ENCODE measurements at places on chromosomes 7 and 10.

- no peak for DNase-seq
These were observed 35.4 kb upstream of the CFAP46 start for GRCh38 chr10:132977807-132978206.

GRCh38 chr7:68434857-68435256 is 1163.4 kb upstream of the AUTS2 start:
- no peak for DNase-seq

- no peak for DNase-seq
These were observed 391.7 kb downstream of the KCNMA1 start for GRCh38 chr10:77245953-77246352.

DNA sequence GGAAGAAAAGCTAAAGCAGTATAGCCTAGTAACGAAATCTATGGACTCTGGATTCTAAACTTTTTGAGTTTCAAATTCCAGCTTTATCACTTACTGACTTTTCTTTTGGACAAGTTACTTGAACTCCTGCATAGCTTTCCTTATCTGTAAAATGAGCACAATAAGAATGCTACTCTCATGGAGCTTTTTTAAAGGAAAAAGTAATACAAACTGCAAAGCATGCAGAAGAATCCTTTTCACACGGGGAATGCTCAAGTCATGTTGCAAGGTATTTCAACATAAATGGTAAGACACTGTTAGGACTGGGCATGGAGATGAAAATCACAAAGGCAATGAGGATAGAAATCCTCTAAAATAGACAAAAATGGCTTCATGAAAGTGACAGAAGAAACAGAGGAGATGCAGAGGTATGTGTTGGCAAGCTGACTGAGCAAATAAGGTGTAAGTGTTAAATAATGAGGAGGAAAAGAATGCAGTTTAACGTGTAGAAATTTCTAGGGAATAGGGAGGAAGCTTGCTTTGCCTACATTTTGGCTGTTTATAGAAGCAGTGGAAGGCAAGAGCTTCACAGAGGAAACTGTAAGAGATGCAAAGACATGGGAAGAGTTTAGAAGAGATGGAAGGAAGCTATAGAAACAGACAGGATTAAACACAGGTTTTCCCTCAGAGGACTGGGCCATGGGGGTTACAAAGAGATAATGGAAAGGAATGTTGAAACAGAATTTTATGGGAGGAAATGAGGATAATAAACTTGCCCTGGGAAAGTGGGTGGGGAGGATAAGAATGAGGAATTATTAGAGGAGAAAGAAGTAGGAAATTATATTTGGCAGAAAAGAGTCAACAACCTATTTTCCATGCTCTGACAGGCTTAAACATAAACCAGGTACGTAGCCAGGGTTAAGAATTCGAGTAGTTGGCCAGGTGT is 28.8 kb upstream of the SNX13 start:
- DNase-seq, result no peak

DNA sequence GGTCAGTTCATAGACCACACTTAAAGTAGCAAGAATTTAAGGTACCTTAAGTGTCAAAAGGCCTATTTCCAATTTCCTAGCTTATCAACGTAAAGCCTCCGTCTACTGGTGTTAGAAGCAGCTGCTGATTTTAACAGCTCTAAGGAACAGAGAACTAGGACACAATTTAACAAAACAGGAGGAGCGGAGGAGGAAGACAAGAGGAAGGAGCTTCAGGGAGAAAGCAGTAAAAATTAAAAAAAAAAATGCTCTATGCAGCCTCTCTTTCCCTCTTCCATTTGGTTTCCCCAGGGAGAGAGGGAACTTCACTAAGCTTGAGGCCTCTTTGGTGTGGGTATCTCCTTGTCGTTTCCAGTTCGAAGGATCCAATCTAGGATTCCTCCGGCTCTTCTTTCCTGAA is 22.7 kb downstream of the ARHGAP21 start:
- no peak for DNase-seq

DNA sequence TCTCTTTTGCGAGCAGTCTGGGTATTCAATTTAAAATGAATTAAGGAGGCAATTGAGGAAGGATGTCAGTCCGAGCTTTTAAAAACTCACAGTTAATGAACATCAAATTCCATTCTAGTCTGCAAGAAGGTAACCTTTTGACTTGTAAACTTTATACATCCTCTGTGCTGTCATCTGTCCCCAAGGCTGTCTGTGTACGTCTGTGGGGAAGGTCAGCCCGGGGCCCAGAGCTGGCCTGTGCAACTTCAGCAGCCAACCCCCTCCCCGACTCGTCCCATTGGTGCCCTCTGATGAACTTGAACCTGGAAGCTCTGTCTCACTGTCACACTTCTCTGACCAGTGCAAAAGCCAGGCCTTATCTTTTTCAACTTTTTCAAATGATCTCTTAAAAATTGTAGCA is 80.3 kb downstream of the CCDC3 start:
- no peak for DNase-seq

DNA sequence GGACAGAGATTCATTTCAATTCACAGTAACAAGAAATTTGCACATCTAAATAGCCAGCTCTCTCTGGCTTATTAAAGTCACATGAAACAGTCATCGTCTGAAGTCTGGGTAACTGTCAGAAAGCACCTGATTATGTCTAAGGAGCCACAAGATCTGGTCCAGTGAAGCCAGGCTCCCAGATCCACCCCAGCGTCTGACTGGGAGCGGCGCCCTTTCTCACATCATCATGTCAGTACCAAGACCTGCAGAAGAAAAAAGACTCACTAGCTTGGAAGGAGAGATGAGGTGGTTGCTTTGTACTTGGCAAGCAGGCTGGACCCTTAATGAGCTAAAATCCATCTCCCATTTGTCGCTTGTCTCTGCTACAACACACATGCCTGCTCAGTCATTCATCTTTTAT is 58.4 kb downstream of the VOPP1 start:
- DNase-seq, result no peak

DNA sequence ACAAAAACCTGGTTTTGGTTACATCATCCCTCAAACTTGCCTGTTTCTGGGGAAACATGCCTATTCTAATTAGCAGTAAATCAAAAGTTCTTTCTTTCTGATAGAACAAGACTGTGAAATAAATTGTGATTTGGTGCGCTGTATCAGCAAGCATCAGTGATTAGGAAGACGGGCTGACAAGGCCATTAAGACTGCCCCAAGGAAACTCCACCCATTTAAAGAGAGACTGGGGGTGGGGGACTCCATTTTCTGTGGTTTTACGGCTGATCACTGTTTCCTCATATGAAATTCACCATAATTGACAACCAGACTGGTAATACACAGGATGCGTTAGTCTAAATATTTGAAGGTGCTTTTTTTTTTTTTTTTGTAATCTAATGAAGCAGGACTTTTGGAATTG is 68.7 kb downstream of the MBL2 start:
- no peak for DNase-seq

DNA sequence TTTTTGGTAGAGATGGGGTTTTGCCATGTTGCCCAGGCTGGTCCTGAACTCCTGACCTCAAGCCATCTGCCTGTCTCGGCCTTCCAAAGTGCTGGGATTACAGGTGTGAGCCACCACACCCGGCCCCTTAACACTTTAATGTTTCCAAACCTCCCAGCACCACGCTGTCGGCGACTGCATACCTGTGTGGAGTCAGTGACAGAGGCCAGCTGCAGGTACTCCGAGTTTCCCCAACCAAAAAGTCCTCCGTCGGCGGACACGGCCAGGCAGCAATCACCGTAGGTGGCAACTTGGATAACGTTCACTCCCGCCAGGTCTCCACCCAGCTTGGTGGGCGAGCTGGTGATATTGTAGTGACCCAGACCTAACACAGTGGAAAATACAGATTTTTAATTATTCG is 15.2 kb downstream of the RCC1L start:
- DNase-seq, result no peak

DNA sequence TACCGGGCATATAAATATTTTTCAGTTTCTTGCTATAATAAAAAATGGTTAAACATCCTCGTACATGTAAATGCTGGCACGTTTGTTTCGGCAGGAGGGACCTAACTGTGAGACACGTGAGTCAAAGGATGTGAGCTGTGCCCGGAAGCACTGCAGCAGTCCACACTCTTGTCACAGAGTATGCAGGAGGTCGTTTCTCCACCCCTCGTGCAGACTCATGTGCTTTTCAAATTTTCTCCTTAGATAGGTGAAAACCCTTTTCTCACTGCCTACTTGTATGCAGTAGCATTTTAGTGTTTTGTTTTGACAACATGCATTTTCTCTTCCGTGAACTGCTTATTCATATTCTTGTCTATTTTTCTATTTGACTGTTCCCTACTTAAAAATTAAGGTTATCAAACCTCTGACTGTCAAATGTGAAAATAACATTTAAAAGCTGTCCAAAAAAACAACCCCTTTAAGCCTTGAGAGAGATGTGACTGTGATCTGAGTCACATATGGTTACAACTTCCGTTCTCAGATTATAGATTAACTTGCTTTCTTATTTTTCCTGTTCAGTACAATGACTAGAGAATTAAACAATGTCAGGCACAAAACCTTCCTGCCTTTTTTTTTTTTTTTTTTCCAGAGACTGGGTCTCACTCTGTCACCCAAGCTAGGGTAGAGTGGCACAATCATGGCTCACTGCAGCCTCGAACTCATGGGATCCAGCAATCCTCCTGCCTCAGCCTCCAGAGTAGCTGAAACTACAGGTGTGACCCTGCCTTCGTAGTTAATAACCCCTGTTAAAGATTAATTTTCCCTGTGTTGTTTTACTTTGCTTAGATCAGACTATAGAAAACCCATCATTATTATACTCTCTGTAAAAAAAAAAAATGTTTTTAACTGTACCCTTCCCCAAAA is 45.1 kb downstream of the DPY19L1 start:
- DNase-seq, result no peak

DNA sequence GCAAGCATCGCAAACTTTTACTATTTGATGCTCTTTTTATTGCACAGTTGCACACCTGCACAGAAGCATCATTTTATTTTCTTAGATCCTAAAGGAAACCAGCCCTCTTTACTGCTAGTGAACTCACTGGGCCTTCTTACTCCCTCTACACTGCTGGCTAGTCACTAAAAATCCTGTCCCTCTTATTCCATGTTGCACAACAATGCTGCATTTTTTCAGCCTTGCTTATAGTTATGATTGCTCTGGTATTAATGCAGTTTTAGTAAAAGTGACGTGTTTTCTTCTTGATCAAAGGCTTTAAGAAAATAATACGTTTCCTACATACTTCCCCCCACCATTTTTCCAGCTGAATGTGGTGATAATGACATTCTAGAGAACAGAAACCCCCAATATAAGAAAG is 132.9 kb upstream of the FAM3C start:
- DNase-seq, result no peak

- DNase-seq, result no peak
These were observed 2.4 kb downstream of the RBM20 start for GRCh38 chr10:110646417-110647135.

DNA sequence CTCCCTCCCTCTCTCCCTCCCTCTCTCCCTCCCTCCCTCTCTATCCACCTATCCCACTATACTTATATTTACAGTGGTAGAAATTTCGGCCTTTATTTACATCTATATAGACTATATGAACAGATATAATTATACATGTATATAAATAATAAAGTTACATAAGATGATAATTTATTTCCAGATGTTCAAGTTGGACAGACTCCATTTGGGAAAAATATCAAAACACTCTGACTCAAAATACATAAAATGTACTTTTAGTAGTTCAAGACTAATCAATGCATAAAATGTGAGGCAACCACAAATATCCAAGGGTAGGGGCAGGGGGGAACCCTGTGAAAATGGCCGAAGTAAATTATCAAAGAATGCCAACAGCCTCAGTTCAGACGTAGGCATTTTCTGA is 203.0 kb downstream of the FANK1 start:
- no peak for DNase-seq

DNA sequence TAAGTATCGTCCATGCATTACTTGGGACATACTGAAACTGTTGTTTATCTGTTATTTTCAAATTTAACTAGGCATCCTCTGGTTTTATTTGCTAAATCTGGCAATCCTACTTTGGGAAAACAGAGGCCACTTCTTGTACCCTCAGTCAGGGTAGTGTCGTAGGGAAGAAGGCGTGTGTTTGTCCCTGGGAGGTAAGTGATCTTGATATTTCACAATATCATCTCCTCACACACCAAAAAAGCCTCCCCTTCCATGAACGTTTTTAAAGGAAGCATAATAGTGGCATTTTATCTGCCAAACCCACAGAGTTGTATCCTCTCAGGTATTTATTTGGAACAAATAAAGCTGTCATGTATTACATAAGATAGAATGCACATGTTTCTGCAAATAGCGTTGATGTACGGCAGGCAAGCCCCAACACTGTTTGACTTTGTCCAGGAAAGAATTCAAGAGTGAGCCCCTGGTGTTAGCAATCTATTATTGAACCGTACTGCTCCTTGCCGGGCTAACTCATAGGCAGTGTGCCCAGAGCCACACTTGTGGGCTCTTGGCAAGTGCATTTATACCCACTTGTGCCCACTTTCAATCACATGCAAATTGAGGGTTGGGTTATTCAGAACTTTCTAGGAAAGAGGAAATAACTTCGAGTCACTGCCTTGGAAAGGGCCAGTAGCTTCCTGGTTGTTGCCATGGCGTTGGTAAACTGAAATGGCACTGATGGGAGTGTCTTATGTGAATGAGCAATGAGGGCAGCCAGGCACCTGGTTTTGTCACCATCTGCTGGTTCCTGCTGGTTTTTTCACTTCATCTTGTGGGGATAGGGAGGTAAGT is 266.0 kb downstream of the USP6NL start:
- DNase-seq, result no peak

DNA sequence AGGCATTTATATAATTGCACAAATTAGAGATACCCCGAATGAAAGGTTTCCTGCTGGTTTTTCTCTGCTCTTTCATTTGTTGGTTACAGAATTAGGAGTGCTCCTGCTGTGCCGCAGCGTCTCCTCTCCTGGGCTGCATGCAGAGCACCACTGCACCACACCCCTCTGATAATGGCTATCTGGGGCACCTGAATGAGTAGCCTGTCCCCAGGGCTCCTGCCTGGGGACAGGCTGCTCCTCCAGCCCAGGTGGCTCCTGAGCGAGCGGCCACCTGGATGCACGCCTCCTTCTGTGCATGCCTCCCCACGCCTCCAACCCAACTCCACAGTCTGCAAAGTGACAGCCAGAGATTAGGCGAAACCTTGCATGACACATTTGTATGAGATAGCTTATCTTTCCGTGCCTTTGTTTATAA is 242.6 kb upstream of the FZD8 start:
- DNase-seq, result no peak
